AG04449 (cell line): ENCODE measurements at places on chromosomes 5 and 9.

DNA sequence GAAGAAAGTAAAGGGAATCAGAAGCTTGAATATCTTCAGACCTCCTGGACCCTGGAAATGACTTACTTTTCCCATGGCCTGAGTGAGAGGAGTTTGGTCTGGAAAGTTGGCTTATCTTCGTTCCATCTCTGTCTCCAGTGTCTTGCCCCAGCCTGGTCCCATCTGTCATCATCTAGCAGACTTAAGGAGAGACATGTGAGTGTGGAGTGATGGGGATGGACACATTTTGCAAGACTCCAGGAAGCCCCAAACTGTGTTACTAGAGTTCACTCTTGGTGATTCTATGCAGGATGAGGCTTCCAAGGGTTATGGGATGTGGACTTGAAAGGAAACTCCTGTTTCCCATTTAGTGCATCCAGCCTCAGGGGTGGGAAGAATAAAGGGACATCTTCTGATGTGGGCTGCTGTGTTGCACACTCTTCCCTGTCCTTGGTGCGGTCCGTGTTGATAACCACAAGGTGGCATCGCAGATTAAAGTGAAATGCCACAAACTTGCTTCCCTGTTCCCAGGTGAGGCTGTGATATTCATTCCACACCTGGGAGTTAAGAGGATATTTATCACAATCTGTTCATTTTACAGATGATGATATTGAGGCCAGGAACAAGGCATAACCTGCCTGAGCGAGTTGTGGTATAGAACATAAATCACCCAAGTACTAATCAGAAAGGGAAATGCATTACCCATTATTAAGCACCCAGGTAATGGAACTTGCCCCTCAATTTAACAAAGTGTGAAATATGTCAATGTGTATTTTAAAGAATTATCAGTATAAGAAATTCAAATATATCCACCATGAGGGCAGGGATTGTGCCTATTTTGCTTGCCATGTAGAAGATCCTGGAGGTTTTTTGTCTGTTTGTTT lies 269.9 kb upstream of the PAPPA start:
- DNase-seq = no peak

DNA sequence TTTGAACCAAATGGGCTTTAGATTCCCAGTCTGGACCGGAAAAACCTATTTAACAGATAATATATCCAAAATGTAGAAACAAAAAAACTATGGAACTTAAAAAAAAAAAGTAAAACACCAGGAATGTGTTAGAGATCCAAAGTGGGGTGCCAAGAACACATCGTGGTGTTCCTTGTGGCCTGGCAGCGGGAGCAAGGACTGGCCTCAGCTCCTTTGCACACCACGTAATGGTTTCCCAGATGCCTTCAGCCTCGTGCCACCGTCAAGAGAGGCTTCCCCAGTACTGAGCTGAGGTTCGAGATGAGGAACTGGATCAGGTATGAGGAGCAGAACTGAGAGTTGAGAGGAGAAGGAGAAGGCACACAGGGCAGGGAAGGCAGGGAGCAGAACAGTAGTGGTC lies 3.5 kb downstream of the ASPN start:
- DNase-seq = no peak

DNA sequence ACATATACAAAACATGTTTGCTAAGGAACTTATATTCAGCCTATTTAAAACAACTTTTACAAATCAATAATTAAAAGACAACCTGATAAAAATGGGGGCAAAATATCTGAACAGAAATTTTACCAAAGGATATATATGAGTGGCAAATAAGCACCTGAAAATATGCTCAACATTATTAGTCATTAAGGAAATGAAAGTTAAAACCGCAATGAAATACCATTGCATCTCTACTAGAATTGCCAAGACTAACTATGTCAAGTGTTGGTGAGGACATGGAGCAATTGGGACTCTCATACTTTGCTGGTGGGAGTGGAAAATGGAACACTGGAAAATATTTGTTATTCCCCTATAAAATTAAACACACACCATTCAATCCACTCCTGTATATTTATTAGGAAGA lies 26.3 kb upstream of the PPP2R2B start:
- no peak for DNase-seq

- no peak for DNase-seq
Measured at GRCh38 chr9:104386013-104386412, 118.0 kb upstream of the OR13F1 start.

GRCh38 chr5:81724108-81724507 lies 26.8 kb downstream of the SSBP2 start:
- no peak for DNase-seq

DNA sequence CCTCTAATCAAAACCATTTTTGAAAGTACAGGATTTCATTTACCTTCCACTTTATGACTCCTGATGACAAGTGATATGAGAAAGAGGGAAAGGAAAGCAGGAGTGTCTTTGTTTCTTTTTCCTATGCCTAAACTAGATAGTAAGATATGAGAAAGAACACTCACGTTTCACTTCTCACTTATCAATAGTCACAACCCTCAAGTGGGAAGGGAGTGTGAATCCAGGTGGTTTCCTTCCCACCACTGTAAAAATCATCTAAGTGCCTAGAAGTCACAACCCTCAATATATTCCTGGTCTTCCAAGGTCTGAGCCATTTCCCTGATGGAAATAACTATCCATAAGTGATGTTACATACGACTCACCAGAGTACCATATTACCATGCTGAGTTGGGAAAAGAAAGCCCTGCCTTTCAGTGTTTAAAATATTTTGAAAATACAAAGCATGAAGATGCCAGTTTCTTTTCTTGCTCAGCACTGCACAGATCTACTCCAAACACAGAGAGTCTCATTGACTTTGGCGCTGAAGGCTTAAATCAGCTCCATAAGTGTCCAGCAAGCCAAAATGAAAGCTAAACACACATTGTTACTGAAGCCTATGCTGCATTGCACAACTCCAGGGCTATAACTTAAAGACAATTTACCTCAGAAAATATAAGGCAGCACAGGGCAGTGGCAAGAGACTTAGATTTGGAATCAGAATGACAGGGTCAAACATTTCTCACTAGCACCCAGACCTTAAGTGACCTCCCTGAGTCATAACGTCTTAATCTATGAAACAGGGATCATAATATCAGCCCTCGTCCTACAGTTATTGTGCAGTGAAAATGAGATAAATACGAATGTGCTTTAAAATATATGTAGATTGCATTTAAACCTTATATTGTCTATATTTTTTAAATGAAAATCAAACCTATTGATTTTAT lies 301.2 kb downstream of the KIAA0825 start:
- DNase-seq = no peak

DNA sequence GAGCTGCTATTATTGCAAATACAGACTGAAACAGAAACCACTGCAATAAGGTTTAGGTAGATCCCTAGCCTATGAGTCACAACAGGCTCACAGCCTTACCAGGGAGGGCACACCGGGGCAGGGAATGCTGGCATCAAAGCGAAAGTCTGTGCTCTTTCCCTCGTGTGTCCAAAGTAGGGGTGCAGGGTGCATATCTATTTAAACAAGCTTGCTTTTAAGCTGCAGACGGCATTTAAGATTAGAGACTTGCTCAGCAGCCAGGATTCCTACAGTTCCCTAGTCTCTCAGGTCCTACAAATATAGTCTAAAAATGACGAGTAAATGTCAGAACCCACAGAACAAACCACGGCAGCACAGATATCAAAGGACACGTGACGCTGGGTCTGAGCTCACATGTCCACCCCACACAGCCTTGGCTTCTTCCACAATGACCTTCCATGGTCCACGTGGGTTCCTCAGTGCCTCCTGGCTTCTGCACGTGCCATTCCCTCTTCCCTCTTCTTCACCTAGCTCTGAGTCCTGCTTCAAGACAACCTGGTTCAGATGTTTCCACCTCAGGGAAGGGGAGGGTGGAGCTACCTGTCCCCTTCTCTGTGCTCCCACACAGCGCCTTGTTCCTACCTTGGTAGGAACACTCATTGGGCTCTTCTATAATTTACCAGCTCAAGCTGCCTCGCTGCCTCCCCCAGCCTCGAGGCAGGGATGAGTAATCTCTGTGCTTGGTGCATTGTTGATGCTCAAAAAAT lies 193.2 kb downstream of the MAPKAP1 start:
- DNase-seq = peak; percentile 17

DNA sequence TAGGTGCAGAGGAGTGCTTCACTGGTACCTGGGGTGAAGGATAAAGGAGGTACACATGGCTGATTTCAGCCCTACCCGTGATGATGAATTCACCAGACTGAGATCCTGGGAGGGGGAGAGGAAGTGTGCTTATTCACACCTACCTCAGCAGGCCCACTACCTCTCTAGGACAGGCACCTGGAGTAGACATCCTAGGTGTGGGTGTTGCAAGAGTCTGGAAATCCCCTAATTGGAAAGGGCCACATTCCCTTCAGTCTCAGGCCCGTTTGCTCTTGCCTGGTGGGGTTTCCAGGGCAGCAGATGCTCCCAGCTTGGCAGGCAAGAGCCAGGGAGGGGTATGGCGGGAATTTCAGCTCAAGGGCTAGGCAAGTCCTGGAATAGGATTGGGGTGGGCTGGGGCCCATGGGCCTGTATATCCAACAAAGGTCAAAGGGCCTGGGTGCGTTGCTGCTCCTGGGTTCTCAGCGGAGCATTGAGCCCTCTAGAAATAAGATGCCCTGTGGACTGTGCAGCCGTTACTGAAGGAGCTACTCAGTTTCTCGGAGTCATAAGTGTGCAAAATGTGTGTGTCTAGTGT lies 5.8 kb upstream of the CCL21 start:
- no peak for DNase-seq
